Astrocyte of the spinal cord (primary cell): ENCODE measurements at places on chromosomes 11 and 22.

DNA sequence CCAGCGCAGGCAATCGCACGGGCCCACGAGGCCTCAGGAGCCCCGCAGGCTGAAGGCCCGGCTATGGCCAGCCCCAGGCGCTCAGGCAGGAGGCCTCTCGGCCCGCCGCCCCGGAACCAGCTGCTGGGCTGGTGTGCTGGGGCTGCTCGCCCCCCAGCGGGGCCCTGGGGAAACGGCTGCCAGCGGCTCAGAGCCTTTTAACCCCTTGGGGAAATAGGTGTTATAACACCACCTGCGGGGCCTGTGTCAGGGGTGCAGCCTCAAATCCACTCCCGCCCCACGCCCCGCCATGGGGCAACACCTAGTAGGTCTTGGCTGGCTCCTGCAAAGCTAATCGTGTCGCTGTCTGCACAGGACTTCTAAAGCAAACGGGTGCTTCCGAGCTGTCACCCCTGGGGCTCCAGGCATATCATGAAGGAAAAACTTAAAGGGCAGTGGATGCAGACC, 237.4 kb downstream of the TTC28 start:
- peak; percentile 74 for DNase-seq

- DNase-seq = no peak
Observed at GRCh38 chr22:21626735-21627469, 2.9 kb downstream of the YDJC start.

- DNase-seq = no peak
Observed at GRCh38 chr22:22558972-22559603, at the start of gene PRAME. Gene PRAME, minus strand, starts transcription at chr22:22559265. Its CDS starts 2,433 bp downstream, at chr22:22556832.

DNA sequence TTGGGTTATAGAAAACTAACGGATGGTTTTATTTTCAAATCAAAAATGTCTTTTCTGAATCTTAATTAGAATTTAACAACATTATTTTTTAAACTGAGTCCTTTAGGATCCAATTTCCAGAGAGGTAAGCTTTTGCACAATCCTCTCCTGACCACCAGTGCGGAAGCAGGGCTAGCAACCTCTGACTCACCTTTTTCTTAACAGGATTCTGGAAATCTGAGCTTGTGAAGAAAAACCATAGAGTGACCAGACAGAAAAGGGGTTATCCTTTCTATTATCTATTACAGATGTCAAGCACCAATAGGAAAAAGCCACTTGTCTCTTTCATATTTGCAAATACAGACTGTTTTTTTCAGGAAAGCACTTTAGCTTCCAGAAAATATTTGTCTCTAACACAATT, 25.3 kb downstream of the ALG9 start:
- DNase-seq = peak; percentile 61

DNA sequence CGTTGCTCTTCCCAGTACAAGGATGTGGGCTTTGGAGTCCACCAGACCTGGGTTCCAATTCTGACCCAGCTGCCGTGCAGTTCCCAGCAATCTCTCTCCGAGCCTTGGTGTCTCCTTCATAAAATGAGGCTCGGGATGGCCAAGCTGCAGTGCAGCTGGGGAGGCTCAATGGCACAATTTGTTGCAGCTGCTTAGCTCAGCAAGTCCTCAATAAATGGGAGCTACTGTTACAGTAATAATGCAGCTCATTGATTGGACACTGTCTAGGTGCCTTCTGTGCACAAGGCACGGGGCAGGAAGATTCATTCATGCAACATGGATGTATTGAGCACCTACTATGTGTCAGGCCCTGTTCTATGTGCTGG, 37.1 kb downstream of the SHISAL1 start:
- DNase-seq = no peak

- no peak for DNase-seq
Observed at GRCh38 chr11:123363556-123363955, 66.5 kb upstream of the GRAMD1B start.

GRCh38 chr11:76808171-76808570, 25.0 kb downstream of the TSKU start:
- no peak for DNase-seq

- peak; percentile 86 for DNase-seq
Observed at GRCh38 chr11:86519064-86519911, 144.6 kb downstream of the CCDC81 start.

GRCh38 chr11:113245216-113245615, 69.2 kb upstream of the TTC12 start:
- DNase-seq = no peak

GRCh38 chr22:42283278-42284201, 13.1 kb upstream of the TCF20 start:
- DNase-seq = no peak

DNA sequence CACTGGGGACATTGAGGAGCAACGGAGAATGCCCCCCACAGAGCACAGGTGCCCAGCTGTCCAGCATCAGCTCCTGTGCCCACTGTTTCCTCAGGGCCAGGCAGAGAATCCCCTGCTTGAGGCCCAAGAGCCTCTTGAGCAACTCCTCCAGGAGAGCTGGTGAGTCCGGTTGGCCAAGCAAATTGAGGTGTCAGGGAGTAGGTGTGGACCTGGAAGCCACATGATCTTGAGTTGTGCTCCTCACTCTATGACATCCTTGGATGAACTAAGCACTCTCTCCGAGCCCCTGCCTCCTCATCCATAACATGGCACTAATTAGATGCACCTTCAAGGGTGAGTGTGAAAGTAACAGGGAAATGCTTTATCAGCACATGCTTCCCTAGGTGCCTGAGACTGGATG, 121.3 kb downstream of the DBX1 start:
- DNase-seq = no peak

- peak; percentile 72 for DNase-seq
Observed at GRCh38 chr11:96279018-96279895, 63.7 kb downstream of the MAML2 start.

- no peak for DNase-seq
Observed at GRCh38 chr11:11582011-11582701, 39.6 kb downstream of the GALNT18 start.

DNA sequence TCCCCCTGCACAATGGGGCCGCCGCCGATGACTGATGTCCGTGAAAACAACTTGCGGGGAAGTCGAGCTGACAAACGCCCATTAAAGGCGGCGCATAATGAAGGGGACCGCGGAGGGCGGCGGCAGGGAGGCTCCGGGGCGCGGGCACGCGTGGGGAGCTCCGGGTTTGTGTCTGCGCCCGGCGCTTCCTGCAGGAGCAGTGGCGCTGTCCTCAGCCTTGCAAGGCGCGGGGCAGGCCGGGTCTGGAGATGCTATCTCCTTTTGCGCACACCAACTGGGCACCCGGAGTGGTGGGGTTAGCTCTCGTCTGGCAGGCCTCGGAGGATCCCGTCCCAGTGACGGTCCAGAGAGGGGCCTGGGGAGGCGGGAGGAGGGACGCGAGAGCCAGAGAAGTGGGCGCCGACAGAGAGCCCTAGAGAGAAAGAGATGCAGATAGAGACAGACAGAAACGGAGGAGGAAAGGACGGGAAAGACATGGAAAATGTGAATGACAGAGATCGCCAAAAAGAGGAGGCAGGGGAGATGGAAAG, 390 bp upstream of the FGF3 start:
- no peak for DNase-seq

DNA sequence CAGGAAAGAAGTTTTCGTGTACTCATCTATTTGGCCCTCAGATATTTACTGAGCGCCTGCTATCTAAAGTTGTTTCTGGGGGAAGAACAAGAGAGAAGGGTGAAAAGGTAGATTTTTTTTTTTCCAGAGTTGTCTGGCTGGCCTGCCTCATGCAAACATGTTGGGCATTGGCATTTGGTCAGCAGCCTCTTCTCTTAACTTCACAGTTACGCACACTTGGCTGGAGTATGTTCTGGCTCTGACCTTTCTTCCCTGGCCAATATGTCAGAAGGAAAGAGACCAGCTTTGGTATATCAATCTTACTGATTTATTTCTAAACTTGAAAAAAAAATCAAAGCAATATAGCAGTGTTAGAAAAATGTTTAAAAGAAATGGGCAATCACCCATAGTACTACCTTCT, 54.2 kb upstream of the GRAMD1B start:
- DNase-seq = no peak

DNA sequence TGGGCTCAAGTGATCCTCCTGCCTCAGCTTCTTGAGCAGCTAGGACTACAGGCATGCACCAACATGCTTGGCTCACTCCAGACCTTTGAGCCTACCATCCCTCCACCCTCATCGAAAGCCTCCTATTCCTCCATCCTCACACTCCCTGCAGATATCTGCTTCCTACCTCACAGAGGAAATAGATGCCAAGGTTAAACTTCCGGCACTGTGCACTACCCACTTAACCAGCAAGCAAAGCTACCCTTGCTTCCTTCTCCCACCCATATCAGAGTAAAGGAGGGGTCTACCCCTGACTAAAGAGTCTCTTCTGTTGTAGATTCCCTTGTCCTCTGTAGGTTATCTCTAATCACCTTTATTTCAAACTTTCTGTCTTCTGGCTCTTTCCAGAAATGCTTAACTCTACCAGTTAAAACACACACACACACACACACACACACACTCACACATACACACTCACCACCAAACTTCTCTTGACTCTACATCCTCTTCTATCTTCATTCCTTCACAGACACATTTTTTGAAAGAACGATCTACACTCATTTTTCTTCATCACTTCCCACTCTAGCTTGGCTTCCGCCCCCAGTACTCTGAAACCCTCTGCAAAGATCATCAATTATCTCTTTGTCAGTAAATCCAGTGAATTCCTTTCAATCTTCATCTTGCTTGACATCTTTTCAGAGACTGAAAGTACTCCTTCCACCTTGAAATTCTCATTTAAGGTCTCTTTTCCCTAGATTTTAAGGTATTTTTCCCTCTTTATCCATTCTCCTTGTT, 10.9 kb upstream of the SIK2 start:
- DNase-seq = no peak

DNA sequence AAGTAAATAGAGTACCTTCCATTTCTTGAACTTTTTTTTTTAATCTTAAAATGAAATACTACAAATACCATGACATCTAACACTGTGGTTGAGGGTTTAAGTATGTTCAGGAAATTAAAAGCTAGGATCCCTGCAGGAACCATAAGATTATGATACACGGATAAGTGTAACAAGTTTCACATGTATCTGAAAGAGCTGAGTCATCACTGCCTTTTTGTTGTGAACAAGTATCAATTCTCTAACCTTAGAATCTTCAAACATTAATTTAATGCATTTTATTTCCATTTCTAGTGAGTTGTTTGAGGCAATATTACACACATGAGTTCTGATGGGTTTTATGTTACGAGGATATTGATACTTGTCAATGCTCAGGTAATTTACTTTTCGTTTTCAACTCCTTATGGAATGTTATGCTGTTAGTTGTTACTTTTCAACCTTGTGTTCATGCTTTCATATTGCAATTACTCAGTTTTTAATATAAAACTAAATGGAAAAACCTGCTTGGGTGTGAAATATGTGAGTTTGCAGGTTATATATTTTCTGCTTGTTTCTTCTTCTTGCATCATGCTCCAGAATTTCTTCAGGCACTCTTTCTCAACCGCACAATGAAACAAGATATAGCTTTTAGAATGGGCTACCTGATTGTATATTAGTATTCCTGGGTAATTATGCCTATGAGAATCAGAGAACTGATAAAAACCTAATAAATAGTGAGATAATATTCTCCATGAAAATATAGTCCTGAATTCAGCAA, 361.3 kb upstream of the MTNR1B start:
- no peak for DNase-seq

- no peak for DNase-seq
Observed at GRCh38 chr11:11313426-11313825, 39.6 kb downstream of the CSNK2A3 start.

GRCh38 chr11:126716456-126717083, 284.0 kb downstream of the KIRREL3 start:
- peak; percentile 42 for DNase-seq

GRCh38 chr11:116696381-116696941, 76.3 kb downstream of the BUD13 start:
- DNase-seq = peak; percentile 31

- DNase-seq = no peak
Observed at GRCh38 chr22:36405671-36406538, 18.1 kb upstream of the MYH9 start.

DNA sequence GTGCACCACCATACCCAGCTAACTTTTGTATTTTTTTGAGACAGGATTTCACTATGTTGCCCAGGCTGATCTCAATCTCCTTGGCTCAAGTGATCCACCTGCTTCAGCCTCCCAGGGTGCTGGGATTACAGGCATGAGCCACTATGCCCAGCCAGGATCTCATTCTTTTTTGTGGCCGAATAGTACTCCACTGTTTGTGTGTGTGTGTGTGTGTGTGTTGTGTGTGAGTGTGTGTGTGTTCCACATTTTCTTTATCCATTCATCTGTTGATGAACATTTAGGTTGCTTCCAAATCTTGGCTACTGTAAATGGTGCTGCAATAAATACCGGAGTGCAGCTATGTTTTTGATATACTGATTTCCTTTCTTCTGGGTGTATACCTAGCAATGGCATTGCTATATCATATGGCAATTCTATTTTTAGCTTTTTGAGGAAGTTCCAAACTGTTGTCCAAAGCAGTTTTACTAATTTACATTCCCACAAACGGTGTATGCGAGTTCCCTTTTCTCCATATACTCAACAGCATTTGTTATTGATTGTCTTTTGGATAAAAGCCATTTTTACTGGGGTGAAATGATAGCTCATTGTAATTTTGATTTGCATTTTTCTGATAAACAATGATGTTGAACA, 105.4 kb downstream of the TTC28 start:
- no peak for DNase-seq

- DNase-seq = no peak
Observed at GRCh38 chr11:11748706-11749365, 92.9 kb upstream of the USP47 start.

DNA sequence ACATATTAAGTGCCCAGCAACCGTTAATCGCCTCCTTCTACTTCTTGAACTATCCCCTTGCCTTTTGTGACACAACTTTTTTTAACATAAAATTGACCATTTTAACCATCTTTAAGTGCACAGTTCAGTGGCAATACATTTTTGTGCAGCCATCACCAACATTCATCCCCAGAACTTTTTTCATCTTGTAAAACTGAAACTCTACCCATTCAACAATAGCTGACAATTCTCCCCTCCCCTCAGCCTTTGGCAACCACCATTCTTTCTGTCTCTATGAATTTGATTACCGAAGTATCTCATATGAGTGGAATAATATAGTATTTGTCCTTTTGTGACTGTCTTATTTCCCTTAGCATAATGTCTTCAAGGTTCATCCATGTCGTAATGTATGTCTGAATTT, 66.0 kb downstream of the MICAL2 start:
- no peak for DNase-seq

- no peak for DNase-seq
Observed at GRCh38 chr11:31764766-31765165, 46.4 kb downstream of the PAX6 start.

- DNase-seq = no peak
Observed at GRCh38 chr11:34203377-34203871, 98.0 kb downstream of the NAT10 start.

GRCh38 chr11:102017026-102017425, 30.2 kb upstream of the CFAP300 start:
- DNase-seq = no peak

- peak; percentile 79 for DNase-seq
Observed at GRCh38 chr22:40533712-40534378, 102.7 kb downstream of the MRTFA start.

- no peak for DNase-seq
Observed at GRCh38 chr11:124120891-124121290, 5.6 kb downstream of the VWA5A start.

DNA sequence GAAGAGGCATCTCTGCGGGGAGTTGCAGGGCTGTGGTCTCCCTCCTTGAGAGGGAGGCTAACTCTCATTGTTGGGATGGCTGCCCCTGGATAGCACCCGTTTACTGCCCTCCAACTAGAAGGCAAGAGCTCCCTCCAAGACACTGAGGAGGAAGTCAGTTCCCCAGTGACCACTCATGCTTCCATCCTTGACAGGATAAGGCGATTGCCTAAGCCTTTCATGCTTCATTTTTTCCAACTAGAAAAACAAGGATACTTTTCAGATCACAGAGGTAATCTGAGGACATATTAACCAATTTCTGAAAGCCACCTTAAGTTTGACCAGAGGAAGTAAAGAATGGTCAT, 186.6 kb downstream of the MAML2 start:
- DNase-seq = no peak
